Fibroblast of the conjunctiva (primary cell): ENCODE measurements at places on chromosomes 12 and 14.

- DNase-seq: no peak
These were observed 147.1 kb upstream of the SLCO1C1 start for GRCh38 chr12:20547816-20548575.

- no peak for DNase-seq
These were observed 94.9 kb downstream of the BCAT1 start for GRCh38 chr12:24854017-24854416.

GRCh38 chr12:131782061-131782460 is 46.1 kb upstream of the MMP17 start:
- DNase-seq: no peak

- no peak for DNase-seq
These were observed 22.7 kb upstream of the ZFP36L1 start for GRCh38 chr14:68815298-68816182.

DNA sequence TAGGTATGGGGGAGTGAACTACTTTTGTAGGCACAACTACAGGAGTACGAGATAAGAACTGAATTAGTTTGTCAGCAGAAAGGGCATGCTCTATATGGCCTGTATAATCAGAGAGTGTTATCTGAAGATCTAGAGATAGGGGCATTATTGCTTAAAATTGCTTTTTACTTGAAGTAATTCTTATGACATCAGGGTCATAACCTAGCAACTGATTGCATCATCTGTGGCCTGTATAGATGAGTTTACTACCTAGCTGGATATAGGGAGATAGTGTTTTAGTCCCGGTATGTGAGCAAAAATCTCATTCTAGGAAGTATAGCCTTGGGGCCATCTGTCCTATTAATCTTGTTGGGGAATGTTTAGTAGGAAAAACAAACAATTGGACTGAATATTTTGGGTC is 142.7 kb downstream of the TMEM117 start:
- no peak for DNase-seq

- DNase-seq: no peak
These were observed 254.0 kb downstream of the NTF3 start for GRCh38 chr12:5685935-5686334.
